Fibroblast of upper back skin (primary cell): ENCODE measurements at places on chromosomes 5 and 9.
A peak's percentile ranks its signal among the peaks of the same experiment; 100 is the strongest.

DNA sequence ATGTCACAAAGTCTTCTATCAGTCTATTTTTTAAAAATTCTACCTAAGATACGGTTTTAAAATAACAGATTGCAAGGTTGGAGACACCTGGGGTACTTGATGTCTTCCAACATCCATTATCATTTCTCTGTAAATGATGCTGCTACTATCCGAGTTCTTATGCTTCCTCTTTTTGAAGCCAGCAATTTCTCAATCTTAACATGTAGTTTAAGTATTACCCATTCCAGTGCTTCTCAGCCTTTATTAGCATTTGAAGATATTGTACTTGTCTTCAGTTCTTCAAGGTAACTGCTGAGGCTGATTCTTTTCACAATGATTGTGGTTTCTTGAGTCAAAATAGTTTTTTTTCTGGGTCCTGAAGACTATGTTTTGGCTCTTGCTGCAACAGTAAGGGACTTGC is 96.4 kb upstream of the SELENOP start:
- DNase-seq: no peak

- no peak for DNase-seq
These were observed 84.0 kb downstream of the MARCHF11 start for GRCh38 chr5:16095612-16096011.

- no peak for DNase-seq
These were observed 75.9 kb downstream of the IRX2 start for GRCh38 chr5:2675548-2675947.

- no peak for DNase-seq
These were observed 139.2 kb downstream of the GABBR2 start for GRCh38 chr9:98569491-98569890.

GRCh38 chr9:137457406-137458193 is 1.5 kb downstream of the NSMF start:
- DNase-seq: no peak

GRCh38 chr5:61268871-61269270 is 63.2 kb upstream of the ZSWIM6 start:
- DNase-seq: no peak

DNA sequence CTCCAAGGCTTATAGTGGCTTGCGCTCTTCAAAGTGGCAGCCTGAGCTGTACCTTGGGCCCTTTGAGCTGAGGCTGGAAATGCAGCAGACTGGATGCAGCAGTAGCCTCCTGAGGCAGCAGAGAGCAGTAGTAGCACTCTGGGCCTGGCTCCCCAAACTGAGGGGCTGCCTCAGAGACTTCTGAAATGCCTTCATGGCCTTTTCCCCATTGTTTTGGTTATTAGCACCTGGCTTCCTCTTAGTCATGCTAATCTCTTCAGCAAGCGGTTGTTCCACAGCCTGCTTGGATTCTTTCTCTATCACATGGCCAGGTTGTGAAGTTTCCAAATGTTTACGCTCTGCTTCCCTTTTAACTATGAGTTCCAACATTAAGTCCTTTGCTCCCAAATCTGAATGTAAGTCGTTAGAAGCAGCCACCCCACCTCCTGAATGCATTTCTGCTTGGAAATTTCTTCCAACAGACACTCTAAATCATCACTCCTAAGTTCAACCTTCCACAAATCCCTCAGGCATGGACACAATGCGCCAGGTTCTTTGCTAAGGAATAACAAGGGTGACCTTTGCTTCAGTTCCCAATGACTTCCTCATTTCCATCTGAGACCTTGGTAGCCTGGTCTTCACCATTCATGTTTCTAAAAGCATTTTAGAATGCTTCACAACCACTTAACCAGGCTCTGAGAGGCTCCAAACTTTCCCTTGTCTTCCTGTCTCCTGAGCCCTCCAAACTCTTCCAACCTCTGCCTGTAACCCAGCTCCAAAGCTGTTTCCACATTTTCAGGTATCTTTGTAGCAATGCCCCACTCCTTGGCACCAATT is 145.8 kb downstream of the ZDHHC21 start:
- no peak for DNase-seq

- DNase-seq: no peak
These were observed 577.5 kb upstream of the WWC1 start for GRCh38 chr5:167713896-167714295.

DNA sequence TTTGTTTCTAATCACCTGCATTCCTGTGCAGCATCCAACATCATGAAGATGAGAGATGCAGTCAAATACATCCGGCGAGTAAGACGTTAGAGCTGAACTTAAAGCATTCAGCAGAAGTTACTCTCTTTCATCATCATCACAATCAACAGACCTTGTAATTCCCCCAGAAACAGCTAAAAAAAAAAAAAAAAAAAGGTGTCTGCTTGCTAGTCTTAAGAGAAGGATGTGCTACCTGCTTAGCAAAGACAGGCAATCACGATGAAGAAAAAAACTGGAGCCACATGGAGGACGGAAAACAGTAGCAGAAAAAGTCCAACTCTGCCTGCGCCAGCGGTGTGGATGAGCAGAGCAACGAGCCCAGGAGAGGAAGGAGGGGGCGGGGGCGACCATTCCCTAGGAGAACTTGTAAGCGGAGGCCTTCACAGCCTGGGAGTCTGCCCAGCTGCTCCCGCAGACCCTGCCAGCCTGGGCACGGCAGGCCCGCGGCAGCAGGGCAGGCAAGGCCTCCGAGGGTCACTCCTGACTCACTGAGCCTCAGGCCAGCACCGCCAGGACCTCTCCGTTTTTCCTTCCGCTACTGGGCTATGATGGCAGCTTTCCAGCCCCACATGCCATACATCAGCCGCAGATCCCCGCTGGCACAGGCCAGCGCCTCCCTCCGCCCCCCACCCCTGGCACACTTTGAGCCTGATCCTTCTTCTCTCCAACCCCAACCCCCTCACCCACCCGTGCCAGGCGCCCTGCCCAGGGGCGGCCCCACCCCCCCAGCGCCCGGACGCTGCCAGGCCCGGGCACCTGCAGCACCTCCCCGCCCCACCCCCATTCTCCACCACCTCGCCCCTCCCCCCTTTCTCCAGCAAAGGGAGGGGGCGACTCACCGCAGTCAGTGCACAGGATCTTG is 1.4 kb downstream of the NRG2 start:
- peak; percentile 18 for DNase-seq

- DNase-seq: no peak
These were observed 97.0 kb upstream of the FAM120A start for GRCh38 chr9:93354451-93354850.

GRCh38 chr5:157026789-157027424 is 32.0 kb downstream of the HAVCR1 start:
- DNase-seq: no peak

DNA sequence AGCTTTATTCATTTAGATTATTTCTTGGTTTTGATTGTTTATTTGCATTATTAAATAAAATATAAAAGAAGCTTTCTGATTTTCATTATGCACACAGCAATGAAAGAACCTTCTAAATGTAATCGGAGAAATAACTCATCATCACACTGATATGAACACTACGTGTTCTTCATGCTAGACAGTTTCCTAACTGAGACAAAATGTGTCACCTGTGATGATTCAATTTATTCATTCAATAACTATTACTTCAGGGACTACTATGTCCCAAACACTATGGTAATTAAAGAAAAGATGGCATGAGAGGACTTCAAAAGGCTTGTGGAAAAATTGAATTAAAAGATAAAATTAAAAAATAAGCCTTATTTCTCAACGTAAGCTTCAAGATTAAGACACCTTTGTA is 118.1 kb downstream of the SPEF2 start:
- DNase-seq: no peak

DNA sequence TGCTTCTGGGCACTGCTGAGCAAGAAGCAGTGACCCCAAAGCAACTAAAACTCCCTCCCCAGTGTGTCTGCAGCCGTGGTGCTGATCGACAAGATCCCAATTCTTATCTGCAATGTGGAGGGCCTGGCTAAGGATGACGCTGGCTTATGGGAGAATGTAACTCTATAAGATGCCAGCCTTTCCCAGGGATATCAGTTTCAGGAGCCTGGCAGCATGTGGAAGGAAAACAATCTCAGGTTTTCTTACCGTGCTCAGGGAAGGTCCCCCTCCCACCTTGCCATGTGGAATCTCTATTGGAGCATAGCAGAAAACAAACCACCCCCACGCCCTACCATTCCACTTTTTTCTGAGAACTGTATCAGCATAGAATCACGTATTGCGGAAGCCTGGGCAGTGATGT is 87.7 kb upstream of the PTPN3 start:
- DNase-seq: no peak

DNA sequence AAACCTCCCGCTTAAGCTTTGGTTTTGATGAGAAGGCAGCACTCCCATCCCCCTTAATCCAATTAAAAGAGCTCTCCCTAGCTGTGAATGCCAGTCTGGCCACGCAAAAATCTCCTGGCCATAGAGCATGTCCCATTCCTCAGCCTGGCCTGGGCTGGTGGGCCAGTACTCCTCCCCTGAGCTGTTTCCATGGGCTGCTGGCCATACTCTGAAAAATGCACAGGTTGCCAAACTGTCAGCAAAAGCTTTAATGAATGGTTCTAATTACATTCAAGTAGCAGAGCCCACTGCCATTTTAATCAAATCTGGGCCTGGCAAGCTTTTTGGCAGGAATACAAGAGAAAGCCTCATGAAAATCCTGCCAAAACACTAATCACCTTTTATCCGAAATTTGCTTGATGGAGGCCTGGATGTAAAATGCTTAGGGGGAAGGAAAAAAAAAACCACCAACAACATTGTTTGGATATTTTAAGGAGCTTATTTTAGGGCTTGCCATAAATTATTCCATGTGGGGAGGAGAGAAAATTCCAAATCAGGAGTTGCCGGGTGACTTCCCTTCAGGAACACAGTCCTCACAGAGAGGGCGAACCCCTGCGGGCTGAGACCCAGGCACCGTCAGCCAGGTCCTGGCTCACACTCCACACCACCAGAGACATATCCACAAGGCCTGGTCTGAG is 243.3 kb downstream of the SEC61B start:
- DNase-seq: peak; percentile 87

GRCh38 chr9:124259158-124259808 is 1.5 kb downstream of the NEK6 start:
- DNase-seq: peak; percentile 95

DNA sequence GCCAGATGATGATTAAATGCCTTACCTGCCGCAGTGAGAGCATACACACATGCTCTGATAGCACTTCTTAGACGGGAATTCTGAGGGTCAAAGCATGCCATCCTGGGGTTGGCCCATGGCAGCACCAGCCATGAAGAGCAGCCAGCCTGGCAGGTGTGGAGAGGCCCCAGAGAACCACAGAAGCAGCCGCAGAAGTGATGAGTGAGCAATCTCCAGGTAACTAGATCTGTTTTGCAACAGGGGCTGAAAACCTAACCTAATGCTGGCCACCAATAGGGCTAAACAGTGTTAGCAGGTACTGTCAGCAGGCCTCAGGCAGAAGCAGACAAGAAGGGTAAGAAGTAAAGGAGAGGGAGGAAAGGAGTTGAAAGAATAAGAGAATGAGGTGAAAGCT is 33.5 kb upstream of the HOMER1 start:
- DNase-seq: no peak

DNA sequence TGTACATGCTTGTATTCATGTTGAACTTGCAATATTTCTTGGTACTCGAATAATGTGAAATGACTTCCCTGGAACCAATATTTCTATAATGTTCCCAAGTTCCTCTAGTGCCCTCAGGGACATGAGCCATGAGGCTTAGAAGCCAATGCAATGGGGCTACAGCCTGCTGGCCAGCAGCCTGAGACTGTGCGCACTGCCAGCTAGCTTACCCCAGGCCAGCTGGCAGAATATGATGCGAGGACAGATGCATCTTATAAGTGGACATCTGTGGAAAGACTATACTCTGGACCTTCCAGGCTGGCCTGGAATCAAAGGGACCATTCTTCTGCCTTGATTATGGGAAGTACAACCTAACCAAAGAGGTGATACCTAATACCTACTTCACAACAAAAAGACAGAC is 1862.0 kb upstream of the ACO1 start:
- DNase-seq: no peak

DNA sequence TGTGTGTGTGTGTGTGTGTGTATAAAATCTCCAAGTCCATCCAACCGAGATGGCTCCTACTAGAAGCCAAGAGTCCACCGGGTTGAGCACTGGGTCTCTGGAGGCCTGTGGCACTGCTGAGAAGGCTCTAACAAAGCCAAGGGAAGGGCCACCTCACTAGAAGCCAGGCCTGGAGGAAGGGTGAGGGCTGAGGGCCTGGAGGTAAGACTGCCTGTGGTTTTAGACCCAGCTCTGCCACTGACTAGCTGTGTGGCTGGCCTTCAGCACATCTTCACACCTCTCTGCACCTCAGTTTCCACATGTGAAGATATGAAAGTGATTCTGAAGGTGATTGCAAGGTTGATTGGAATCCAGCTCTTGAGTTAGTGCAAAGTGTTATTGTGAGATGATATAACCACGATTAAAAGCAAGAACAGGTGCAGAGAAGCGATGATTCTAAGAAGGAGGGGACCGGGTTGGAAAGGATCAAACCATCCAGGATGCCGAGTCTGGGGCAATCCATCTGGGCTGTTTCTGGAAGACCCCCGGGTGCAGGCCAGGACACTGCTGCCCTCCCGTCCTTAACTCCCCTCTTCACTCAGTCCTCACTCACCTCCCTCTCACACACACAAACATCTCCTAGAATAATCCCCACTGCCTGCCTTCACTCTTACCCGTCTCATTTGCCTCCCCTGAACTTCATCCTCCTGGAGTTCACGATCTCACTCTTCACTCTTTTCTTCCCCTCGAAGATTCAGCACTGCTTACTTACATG is 2.3 kb downstream of the IL4 start:
- no peak for DNase-seq

GRCh38 chr5:10789021-10789420 is 28.0 kb upstream of the DAP start:
- DNase-seq: peak; percentile 82

- no peak for DNase-seq
These were observed 4.3 kb downstream of the IL17B start for GRCh38 chr5:149374801-149375200.

GRCh38 chr9:131708226-131709002 is 31.5 kb downstream of the RAPGEF1 start:
- no peak for DNase-seq

- DNase-seq: no peak
These were observed 308.8 kb downstream of the ARHGAP26 start for GRCh38 chr5:143078971-143079370.

DNA sequence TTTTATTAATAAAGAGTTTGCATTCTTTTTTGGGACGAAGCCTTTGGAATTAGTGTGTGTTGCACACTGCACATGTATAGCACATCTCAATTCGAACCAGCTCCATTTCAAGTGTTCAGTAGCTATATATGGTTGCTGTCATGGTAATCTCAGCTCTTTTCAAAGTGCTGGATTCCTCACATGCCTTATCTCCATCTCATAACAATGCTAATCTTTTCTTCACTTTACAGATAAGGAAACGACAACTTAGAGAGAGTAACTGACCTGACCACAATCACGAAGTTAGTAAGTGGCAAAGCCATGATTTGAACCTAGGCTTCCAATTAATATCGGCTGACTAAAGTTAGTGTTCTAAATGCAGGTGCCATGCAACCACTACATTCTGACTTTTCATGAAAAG is 204.8 kb upstream of the RASEF start:
- no peak for DNase-seq

GRCh38 chr9:112726428-112726827 is 8.5 kb upstream of the INIP start:
- no peak for DNase-seq
